ENCODE measurements at places on chromosomes 3 and 15.

DNA sequence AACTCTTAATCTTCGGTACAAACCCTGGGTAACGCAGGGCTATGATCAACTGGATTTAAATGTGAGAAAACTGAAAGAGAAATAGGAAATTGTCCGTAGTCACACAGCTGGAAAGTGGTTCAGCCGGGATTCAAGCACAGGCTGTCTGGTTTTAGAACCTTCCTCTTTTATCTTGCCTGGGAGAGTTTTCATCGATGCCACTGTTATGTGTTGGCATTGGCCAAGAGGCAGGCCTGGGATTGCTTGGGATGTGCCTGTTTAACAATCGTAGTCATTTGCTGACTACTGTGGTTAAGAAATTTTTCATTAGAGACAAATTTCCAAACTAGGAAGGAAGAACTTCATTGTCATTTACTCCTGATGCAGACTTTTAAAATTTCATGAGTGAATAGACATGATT, 4.3 kb downstream of the MCTP2 start:
- no peak for DNase-seq

DNA sequence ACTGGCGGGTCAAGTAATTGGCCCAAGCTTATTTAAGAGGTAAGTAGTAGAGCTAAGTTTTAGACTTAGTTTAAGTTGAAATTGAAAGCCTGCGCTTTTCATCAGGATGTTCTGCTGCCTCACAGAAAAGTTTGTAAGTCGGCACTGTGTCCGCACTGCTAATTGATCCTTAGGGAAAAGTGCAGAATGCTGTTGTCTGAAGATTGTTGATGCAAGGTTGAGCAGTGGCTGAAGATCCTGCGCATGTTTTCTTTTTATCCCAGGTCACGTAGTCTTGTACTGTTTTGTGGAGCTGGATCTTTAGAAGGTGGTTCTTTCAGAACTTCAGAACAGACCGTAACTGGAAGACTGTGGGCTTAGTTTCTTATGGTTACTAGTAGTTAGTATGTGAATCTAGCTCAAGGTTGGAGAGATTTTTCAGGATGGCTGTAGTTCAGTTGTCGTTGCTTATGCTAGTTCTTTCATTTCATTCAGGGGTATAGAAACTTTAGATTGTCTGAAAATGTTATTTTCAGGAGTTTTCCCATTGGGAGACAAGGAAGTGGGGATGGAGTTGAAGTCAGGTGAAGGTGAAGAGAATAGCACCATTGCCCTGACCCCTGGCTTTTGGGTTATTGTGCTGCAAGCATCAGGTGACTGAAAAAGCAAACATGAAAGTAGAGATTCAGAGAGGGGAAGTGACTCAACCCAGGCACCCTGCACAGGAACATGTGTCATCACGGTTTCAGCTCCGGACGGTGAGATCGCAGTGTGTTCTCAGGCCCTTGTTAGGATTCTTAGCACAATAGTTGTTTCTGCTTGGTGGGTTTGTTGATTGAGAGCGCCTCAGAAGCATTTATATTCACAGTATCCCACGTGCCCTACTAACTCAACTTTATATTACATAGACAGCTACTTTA, 32.8 kb downstream of the AKAP13 start:
- peak; percentile 7 for DNase-seq

DNA sequence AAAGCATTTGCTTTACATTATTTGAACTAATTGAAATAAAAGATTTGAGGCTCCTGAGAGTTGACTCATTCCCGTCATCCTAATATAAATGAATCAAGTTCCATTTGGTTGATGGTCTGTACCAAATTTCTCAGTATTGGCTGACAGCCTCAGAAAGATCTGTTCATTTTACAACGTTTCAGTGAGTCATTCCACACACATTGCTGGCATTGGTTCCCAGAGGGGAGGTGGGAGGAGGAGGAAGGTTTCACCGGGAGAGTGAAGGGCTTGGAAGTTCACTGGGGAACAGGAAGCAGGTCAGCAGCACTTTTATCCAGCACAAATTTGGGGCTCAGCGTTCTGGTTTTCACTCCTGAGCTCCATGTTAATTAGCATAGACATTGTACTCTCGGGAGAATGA, 176.7 kb upstream of the CADPS start:
- no peak for DNase-seq

GRCh38 chr3:182259579-182259978, 533.7 kb upstream of the ATP11B start:
- DNase-seq = no peak

DNA sequence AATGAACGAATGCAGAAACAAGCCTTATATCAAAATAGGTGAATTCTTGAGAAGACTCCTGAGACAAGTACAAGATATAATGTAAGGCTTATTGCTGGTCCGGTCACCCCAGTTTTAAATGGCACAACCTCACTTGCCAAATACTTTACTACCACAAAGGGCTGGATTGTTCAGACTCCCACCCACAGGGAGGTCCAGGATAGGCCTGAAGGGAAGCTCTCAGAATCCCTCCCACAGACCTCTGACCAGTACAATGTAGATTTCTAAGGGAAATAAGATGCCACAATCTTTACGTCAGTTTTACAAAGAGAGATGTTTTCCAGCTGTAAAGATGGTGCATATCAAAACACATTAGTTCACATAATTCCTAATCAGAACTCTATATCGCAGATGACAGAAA, 577.7 kb upstream of the ADAMTS9 start:
- no peak for DNase-seq

DNA sequence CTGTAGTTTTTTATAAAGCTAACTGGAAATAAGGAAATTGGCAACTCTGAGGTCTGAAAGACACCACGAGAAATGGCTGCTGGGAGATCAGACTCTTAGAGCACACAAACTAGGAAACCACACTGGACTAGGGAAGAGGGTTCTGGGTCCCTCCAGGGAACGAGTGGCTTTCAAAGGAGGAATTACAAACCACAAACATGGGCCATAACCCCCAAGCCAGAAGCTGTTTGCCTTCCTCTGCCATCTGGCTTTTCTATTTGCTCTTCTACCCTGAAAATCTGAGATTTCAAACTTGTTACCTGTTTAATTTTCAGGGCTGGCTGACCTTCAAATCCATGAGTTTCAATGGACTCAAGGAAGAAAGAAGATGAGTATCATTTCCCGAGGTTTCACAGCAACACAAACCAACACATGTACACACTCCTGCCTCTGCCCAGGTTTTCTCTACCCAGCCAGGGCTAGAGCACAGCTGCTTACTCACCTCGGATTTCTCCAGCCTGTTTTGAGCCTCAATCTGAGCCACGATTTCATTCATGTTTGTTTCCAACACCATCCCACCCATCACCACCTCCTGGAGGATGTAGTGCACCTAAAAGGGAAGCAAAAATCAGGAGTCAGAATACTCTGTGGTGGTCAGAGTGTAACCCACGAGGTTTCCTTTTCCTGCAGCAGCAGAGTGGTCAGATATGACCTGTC, 22.6 kb upstream of the ANPEP start:
- DNase-seq = no peak

GRCh38 chr15:93348711-93349545, 259.9 kb upstream of the RGMA start:
- DNase-seq = no peak

DNA sequence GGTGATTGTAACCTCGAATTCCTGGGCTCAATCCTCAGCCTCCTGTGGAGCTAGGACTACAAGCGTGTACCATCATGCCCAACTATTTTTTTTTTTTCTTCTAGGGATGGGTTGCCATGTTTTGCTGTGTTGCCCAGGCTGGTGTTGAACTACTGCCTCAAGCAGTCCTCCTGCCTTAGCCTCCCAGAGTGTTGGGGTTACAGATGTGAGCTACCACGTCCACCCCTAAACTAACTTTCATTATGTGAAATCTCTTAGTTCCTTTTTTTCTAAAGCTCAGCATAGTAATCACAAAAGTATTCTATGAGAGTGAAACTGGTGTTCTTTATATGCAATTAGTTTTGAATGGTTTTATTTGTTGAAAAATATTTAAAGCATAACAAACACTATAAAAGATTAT, 92.1 kb downstream of the XRN1 start:
- no peak for DNase-seq

GRCh38 chr15:101535170-101535902, 45.8 kb upstream of the PCSK6 start:
- DNase-seq = no peak

DNA sequence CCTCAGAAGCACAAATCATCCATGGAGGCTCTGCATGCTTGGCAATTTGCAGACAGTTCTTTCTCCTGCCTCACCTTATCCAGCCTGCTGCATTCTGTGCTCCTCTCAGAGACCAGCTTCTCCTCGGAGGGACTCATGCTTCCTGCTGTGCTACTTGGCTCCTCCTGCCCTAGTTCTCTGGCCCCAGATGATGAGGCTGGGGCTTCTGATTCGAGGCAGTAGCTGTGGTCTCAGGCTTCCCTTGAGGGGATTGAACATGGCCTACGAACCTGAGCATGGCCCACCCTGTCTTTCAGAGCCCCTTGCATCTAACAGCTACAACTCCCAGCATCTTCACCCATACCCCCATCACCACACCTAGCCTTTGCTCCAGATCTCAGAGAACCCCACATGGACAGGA, 6.7 kb downstream of the VIPR1 start:
- DNase-seq = no peak

DNA sequence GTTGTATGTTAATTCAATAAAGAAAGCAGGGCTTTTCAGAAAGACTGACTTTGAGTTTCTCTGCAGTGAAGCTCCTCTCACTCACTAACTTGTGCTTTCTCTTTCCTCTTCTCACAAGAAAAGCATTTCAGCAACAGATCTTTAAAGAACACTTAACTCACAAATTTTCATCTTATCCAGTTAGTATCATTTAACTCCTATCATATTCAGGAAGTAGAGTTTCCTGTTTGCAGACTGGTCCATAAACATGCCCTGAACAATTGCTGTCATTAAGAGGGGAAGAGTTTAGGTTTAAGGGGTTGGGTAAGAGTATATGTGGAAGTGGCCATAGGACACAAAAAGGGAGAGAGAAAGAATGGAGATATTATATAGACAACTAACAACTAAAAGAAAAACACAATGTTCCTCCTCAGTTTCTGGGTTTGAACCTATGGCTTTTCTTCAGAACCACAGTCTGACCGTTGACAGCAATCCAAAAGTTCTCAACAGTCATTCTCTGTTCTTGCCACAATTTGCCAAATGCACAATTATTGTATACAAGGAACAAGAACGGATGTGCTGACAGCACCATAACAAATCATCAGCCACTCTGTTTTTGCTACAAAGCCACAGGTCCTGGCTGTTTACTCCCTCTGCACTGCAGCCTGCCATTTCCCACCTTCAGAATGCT, 63.9 kb downstream of the CHAC1 start:
- DNase-seq = no peak

- no peak for DNase-seq
These were observed 908.9 kb downstream of the ROBO1 start for GRCh38 chr3:78858910-78859309.

DNA sequence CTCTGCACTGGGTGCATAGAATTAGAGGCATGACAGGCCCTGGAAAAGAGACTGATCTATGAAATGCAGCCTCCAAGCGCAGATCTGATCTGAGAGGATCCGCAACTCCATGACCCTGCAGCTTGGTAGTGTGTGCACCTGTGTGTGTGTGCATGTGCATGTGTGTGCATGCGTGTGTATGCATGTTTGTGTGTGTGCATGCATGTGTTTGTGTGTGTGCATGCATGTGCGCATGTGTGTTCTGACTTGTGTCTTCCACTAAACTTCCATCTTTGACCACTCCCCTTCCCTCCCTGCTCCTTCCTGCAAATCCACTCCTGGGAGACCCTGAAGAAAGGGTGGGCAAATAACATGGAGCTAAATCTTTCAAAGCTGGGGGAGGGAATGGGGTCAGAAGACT, 256.9 kb downstream of the PLCL2 start:
- DNase-seq = no peak

GRCh38 chr3:119400466-119400865, 62.9 kb downstream of the TMEM39A start:
- no peak for DNase-seq

DNA sequence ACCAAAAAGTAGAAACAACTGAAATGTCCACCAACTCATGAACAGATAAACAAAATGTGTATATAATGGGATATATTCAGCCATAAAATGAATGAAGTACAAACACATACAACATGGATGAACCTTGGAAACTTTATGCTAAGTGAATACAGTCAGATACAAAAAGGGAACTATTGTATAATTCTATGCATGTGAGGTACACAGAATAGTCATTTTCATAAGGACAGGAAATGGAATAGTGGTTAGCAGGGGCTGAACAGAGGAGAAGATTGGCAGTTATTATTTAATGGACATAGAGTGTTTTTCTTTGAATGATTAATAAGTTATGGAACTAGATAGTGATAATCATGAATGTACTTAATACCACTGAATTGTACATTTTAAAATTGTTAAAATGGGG, 20.0 kb upstream of the TRANK1 start:
- no peak for DNase-seq

- DNase-seq = no peak
These were observed 191.9 kb upstream of the LRIG1 start for GRCh38 chr3:66692766-66693150.

- peak; percentile 24 for DNase-seq
These were observed 36.3 kb downstream of the STAC start for GRCh38 chr3:36416599-36416998.

- DNase-seq = no peak
These were observed 888.3 kb downstream of the PLOD2 start for GRCh38 chr3:145272684-145273083.

GRCh38 chr15:88897456-88898194, 2.3 kb upstream of the HAPLN3 start:
- DNase-seq = peak; percentile 81

- no peak for DNase-seq
These were observed 62.9 kb upstream of the XCR1 start for GRCh38 chr3:46090161-46090591.

DNA sequence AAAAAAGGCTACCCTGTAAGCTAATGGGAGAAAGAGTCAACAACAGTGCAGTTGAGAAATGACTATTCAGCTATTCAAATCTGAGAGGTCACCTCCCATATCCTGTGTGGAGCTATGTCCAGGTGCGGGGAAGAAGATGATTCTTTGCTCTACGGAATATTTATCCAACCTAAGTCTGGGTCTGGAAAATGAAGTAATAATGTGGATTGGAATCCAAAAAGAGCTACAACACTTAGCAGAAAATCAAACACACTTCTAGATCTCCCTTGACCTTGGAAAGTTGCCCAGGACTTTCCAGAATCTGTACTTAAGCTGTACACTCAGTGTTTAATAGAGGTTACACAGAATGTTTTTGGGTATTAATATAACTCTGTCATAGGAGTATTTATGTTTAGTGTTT, 251.9 kb downstream of the NAALADL2 start:
- DNase-seq = no peak

DNA sequence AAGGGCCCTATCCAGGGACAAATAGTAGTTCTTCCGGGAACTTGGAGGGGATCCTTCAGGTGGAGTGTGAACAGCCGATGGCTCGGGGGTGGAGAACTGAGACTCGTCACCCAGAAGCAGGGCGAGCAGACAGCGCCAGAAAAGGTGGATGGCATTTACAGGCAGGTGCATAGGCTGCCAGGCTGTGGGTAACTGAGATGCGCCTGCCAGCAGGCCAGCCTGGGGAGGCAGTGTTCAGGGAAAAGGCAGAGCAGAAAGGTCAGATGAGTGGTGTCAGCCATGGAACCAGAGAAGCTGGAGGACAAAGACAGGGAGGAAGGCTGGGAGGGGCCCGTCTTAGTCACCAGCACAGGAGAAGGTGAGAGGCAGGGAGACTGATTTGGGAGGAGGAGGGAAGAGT, 53.0 kb upstream of the SEC22A start:
- no peak for DNase-seq

- DNase-seq = no peak
These were observed 81.8 kb upstream of the COL6A5 start for GRCh38 chr3:130263708-130264107.

GRCh38 chr15:101048176-101048575, 129.0 kb downstream of the LRRK1 start:
- no peak for DNase-seq

GRCh38 chr3:28348265-28348628, 274 bp upstream of the ZCWPW2 start:
- DNase-seq = peak; percentile 93

All from erythroblast (primary cell).